ENCODE measurements at places on chromosomes 3 and 15.

- peak; percentile 65 for DNase-seq
Measured at GRCh38 chr3:51099794-51100535, 285.1 kb upstream of the MANF start.

DNA sequence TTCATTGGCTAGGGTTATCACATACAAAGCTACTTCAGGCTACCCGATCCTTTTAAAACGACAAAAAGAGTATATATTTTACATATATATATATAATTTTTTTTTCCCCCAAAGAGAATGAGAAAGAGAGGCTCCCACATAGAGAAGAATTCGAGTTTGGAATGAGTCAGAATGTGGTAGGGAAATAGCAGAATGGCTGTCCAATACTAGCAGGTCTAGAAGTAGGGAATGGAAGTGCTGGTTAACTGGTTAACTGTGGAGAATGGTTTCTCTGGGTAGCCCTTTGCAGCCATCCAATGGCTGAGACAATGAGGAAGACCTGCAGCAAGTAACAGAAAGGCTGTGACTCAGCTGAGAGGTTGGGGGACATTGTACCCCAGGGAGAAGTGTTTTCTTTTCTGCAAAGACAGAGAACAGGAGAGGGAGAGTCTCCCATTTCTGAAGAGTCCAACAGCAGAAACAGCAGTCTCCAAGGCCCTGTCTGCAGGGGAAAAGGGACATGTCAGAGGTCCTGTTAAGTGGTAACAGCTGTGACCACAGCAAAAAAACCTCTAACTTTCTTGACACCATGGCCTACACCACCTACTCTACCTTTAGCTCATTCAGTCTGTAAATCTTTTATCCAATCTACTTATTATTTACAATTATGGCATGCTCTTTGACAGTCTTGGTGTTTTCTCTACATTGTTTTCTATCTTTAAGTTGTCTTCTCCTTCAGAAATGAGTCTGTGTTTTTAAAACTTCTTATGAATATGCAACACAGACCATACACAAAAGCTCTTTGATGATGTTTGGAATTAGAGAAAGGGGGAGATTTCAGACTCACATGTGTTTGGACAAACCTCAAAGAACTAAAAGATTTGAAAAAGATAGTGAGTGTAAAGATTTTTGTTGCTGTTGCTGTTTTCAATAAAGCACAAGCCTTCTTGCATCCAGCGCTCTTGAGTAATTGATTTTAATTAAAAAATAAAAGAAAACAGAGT is 116.1 kb upstream of the SLC7A14 start:
- no peak for DNase-seq

DNA sequence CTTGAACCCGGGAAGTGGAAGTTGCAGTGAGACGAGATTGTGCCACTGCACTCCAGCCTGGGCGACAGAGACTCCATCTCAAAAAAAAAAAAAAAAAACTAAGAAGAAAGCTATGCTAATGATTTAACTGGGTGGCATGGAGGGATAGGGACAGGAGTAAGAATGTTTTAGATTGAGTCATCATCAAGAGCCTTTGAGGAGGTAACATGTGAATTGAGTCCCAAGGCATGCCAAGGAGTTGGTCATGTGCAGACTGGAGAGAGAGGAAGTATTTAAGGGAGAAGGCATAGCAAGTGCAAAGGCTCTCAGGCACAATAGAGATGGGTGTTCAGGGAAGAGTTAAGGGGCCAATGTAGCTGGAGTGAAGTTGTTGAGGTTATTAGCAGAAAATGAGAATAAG is 9.1 kb downstream of the BNC1 start:
- no peak for DNase-seq

- no peak for DNase-seq
Measured at GRCh38 chr3:122536632-122537001, 21.9 kb upstream of the KPNA1 start.

GRCh38 chr15:32956711-32957110 is 237.8 kb downstream of the FMN1 start:
- DNase-seq = no peak

DNA sequence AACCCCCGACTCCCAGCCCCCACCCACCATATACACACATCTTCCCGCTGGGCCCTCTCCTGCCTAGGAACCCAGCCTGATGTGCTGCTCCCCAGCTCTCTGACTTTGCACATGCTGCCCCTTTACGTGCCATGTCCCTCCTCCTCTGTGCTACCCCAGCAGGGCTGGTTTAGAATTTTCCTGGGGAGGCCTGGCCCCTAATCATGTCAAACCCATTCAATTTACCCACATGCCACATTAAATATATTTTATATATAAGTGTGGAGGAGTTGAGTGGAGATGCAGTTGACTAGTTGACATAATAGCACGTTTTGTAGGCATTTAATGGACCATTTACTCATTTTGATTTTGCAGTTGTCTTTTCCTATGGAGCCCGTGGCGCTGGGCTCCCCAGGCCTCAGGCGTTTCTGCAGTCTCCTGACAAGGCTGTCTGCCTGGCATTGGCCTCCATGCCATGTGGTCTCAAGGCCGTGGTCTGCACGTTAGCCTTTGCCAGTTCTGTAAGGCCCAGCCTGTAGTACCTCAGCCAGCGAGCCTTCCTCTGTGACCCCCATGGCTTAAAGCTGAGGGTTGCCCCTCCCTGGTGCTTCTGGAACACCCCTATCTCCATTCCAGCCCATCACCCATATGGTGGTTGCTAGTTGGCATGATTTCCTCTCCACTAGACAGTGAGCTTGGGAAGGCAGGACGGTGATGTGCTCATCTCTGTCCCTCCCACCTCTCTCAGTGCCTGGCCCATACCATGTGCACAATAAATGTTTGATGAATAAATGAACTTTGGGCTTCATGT is 155.8 kb downstream of the TLE3 start:
- no peak for DNase-seq

DNA sequence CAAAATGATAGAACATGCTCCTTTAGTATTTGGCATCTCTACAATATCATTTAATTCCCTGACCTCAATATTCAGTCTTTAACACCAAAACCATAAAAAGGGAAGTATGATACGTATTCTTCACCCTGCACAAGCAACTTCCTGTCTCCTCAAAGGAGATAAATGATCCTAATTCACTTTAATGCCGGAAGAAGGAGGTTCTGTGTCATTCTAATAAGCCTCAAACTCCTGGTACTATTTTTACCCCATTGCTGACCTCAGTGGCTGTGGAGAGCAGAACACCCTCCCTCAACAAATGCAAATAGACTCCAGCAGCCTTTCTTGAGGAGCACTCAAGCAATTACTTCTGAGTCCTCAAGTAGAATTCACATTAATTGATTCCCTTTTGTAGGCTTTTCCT is 173.3 kb downstream of the TMEM108 start:
- DNase-seq = no peak

GRCh38 chr3:156787926-156788663 is 38.1 kb upstream of the LEKR1 start:
- no peak for DNase-seq

- no peak for DNase-seq
Measured at GRCh38 chr3:87167628-87168456, 59.3 kb upstream of the CHMP2B start.

DNA sequence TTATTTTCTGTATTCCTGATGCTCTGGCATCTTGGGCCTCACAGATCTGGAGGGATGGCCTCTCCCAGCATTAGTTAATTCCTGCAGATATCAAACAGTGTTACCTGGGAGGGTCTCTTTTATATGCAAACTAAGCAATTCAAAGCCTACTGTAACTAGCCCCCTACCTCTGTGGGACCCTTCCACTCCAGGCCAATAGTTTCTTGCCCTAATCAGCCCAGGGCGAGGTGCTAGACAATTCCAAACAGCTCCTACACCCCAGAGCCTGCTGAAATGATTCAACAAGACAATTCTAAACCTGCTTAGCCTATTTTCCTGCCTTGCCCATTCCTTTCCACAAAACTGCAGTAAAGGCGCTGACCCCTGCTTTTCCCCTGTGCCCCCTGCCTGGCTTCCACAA is 106.6 kb upstream of the IGSF10 start:
- no peak for DNase-seq

DNA sequence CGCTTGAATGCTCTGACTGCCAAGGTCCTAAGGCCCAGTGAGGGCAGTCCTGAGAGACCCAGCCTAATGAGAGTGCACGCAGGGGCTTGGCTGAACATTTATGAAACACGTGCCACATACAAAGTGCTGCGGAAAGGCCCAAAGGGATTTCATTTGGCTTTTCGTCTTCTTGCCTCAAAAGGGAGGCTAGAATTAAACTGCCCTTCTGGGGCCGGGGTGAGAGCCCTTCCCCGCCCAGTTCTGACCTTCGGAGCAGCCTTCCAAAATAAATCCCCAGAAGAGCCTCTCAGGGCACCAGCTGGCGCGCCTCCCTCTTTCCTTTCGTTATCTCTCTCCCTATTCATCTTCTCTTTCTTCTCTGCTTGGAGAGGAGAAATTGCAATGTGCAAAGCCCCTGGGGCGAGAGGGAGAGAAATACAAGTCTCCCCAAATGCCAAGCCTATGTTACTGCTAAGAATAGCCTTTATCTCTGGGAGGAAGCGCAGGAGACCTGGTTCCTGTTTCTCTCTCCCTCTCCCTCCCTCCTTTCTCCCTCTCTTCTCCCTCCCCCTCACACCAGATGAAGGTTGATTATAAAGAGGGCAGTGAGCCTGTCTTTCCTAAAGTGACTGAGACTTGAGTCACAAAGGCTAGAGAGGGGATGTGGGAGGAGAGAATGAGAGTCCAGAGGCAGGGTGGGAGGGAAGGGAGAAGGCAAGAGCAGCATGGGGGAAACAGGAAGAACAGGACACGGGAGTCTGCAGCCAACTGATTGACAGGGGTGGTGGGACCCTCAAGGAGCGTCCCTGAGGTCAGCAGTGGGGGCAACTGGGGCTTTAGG is 36.7 kb upstream of the NDUFB4 start:
- DNase-seq = peak; percentile 72

DNA sequence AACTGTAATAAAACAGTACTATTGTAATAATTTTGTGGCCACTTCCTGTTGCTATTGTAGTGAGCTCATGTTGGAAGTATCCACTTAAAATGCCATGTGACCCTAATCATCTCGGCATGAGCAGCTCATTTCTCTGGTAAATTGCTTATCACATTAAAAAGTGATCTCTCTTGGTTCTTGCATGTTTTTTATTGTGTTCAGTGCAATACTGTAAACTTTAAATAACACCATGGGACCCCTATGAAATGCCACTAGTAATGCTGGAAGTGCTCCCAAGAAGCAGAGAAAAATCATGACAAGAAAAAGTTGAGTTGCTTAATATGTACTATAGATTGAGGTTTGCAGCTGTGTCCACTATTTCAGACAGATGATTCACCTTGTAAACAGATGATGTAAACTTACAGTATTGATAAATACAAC is 45.6 kb downstream of the NMD3 start:
- no peak for DNase-seq

GRCh38 chr3:100898681-100899080 is 94.5 kb downstream of the ABI3BP start:
- no peak for DNase-seq

GRCh38 chr15:100207053-100207452 is 134.7 kb downstream of the ADAMTS17 start:
- DNase-seq = no peak

- DNase-seq = no peak
Measured at GRCh38 chr3:53005854-53006513, 39.9 kb downstream of the SFMBT1 start.

GRCh38 chr15:23411841-23412240 is 35.2 kb downstream of the GOLGA6L2 start:
- no peak for DNase-seq

DNA sequence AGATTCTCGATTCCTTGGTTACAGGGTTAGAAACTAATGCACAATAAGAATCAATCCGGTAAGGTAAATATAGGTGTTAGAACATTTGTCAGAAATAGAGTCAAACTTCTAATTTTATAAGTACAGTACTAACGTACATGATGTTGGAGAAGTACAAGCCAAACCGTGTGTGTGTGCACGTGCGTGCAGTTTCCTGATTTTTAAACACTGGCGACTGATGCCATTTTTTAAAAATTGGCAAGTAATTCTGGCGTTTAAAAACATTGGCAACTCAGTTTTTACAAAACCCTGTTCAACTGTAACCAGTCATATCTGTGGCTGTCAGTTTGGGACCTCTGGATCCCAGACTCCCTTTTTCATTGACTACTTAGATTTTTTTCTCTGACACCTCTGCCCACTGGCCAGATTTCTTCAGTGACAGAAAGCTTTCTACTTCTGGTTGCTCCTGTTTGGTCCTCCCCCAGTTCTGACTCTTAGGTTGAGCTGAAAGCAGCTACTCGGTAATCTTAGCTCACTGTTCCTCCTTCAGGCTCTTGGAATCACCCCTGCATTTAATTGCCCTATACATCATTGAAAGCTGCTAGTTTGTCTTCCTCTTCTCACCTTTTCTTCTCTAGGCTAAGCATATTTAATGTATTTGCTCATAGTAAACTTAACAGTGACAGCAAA is 843 bp downstream of the ATG7 start:
- DNase-seq = no peak

GRCh38 chr3:160754371-160754854 is 1.6 kb upstream of the PPM1L start:
- DNase-seq = no peak

DNA sequence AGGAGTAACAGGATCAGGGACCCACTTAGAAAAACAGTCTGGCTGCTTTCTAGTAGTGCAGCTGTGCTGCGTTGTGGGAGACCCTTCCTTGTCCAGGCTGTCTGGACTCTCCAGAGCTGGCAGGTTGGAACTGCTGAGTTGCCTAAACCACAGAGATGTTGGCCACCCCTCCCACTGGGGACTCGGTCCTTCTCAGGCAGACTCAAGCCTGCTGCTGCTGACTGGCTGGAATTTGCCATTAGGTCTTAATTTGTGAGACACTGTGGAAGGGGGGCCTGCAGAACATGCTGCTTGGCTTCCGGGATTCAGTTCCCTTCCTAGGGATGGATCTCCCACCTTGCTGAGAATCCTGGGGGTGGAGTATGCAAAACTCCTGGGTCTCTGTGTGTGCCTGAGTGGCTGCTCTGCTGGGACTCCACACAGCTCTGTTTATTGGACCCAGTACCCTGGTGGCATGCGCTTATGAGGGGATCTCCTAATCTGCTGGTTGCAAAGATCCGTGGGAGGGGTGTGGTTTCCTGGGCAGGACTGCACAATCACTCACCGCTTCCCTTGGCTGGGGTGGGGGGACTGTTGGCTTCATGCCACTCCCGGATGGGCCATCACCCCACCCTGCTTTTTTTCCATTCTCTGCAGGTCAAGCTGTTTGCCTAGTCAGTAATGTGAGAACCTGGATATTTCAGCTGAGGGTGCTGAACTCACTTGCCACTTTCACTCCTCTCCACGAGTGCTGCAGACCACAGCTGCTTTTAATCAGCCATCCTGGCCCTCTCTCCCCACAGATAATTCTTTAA is 150.5 kb downstream of the CFAP20DC start:
- DNase-seq = no peak

- no peak for DNase-seq
Measured at GRCh38 chr15:39594446-39595337, 13.8 kb downstream of the THBS1 start.

Measured in left lobe of liver (tissue), 2 donors.